Activated T-helper 1 cell treated with anti-CD3 and anti-CD28 coated beads, Interleukin-12 subunit alpha, Interleukin-12 subunit beta, Interleukin-2, Interleukin-4 antibody, amounts not matched to agents 30 ng/mL and 10 ng/mL and 1 ng/mL, durations not matched to agents 14 hours and 24 hours and 36 hours (primary cell): ENCODE measurements at places on chromosomes 4 and X.

- no peak for DNase-seq
These were observed 964.4 kb downstream of the RPA4 start for GRCh38 chrX:97847885-97848679.

GRCh38 chr4:184885602-184886001, 59.8 kb upstream of the ACSL1 start:
- DNase-seq, result no peak

DNA sequence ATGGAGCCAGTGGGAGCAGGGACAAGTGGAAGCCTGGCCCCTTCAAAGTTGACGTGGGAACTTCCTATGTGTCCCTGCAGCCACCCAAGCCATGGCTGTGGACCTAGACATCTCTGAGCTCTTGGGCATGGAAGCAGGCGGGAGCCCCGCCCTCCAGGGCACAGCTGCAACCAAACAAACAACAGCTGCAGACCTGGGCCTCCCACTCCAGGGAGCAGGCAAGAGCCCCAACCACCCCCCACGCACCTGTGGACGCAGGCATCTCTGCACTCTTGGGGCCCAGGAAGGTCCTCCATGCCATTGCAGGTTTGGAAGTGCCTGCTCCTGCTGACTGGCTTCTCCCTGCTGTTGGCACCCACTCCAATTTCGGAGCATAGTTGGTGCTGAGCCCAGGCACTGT, 118.6 kb downstream of the ZMAT1 start:
- DNase-seq, result no peak

GRCh38 chr4:149955780-149956390, 122.4 kb upstream of the DCLK2 start:
- no peak for DNase-seq

DNA sequence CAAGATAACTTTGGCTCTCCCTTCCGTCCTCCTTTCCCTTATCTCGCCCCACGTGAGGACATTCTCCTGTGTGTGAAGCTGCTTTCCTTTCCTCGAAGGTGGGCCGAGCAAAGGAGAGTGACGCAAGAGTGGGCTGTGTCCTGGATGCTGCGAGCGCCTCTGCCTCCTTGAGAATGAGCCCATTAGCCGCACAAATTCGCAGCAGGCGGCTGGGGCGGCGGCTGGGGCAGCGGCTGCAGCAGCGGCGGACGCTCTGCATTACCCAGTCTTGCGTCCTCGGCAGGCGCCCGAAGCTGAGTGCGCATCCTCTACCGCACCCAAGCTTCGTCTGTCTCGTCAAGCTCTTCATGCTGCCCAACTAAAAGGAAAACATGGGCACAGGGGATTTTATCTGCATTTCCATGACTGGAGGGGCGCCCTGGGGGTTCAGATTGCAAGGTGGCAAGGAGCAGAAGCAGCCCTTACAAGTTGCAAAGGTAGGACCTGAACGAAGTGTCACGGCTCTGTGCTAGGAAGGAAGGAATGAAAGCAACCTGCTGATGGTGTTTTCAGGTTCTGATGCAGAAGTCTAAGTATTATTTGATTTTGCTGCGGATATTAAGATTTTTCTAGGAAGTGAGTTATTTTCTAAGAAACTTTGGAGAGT, at the start of gene SYNPO2:
Gene SYNPO2 (plus strand): TSS at position 189 of the 646 bp plus-strand sequence. CDS start 183 bp downstream, at position 372.
- peak; percentile 21 for DNase-seq

DNA sequence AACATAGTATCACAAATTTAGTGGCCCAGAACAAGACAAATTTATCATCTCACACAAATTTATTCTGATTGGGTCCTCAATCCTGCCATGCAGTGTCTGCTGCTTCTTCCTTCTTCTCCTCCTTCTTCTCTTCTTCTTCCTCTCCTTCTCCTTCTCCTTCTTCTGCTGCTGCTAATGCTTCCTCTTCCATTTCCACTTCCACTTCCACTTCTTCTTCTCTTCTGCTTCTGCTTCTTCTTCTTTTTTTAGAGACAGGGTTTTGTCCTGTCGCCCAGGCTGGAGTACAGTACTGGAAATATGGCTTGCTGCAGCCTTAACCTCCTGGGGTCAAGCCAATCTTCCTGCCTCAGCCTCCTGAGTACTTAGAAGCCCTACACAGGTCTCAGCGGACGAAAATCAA, 37.5 kb downstream of the FGFBP1 start:
- DNase-seq, result no peak

DNA sequence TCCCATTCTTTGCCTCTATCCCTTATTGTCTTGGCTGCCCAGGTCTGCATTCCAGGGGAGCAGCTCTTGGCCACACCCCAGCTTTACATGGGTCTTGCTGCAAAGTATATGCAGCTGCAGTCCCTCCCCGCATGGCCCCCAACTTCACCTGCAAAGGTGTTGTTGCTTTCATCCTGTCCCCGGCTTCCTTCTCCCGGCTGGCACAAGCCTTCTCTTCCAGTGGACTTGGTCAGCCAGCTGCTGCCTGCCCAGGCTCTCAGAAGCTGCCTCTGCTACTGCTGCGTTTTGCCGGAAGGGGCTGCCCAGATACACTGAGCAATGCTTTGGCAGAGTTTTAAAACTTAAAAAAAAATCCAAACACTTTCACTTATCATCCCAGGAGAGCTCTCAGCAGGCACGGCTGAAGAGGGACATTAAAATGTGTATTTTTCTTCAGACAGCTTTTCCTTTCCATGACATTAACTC, 121.2 kb upstream of the PDLIM3 start:
- no peak for DNase-seq

- DNase-seq, result no peak
These were observed 10.9 kb upstream of the CPLX1 start for GRCh38 chr4:836750-837301.

DNA sequence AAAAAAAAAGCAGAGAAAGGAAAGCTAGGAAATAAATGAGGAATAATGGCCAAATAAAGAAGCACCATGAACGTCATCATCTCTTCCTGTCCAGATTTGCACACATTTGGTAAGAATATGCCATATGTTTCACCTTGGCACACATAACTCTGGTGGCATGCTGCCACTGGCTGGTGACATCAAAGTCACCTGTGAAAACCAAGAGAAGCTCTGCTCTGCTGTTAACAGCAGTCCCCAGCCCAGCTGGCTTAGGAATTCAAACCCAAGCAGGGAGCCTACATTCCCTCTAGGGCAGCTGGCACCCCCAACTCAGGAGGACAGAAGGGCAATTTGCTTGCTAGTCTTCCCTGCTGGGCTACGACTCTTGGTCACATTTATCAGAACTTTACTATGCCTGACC, 77.6 kb downstream of the RASL11B start:
- no peak for DNase-seq
